ENCODE measurements at places on chromosomes 5 and 9.

DNA sequence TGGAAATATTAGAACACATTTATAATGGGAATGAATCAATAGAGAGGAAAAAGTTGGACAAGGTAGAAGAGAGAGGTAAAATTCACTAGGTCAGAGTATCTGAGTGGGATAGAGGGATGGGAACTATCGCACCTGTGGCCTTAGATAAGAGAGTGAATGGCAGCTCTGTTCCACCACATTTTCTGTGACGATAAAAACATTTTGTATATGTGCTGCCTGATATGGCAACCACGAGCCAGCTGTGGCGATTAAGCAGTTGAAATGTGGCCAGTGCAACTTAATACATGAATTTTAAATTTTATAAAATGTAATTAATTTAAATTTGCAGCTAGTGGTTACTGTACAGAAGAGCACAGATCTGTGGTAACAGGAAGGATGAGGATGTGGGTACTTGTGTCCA, 46.7 kb downstream of the ZNF354A start:
- DNase-seq: no peak

GRCh38 chr5:94326586-94326985, 291.8 kb downstream of the KIAA0825 start:
- no peak for DNase-seq

GRCh38 chr5:42641336-42642005, 115.1 kb upstream of the CCDC152 start:
- no peak for DNase-seq

DNA sequence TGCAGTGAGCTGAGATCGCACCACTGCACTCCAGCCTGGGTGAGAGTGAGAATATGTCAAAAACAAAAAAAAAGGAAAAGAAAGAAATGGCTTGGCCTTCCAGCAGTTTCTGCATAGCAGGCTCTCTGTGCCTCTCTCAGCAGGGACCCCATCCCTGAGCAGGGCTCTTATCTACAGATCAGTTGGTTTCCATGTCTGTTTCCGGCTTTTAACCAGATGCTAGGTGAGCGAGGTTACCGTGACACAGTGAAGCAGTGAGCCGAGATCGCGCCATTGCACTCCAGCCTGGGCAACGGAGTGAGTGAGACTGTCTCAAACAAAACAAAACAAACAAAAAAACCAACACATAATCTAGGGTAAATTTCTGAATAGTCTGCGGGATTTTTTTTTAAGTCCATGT, 51.4 kb downstream of the COL5A1 start:
- peak; percentile 24 for DNase-seq

DNA sequence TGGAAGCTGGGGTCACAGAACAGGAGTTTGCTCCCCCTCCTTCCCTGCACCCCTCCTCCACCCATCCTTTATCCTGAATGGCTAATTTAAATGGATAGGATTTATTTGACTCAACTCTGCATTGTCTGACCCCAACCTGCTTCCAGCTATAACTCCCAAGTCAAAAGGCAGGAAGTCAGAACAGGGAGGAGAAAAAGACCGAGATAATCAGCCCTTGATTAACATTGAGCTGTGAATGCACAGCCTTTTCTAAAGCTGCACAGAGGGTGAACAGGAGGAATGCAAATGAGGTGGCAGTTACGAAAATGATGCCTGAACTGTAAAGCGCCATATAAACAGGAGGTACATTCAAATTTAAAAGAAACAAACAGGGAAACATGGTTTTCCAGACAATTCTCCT, 152.8 kb downstream of the SPOCK1 start:
- no peak for DNase-seq

DNA sequence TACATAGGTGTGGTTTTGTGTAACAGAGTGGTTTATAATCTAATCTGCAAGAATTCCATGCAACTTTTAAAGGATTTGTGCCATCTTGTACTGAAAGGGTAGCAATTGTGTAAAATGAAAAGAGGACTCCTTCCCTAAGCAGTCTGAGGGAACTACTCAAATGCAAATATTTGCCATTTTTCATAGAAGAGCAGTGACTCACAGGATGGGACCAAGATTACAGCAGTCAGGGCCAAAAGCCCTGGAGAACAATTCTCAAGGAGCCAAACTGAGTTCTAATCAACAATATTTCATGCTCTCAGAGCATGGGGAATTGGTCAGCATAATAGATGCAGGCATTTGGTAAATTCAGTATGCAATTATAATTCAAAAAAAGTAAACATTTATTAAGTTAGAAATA, 495.8 kb downstream of the CHSY3 start:
- DNase-seq: no peak

DNA sequence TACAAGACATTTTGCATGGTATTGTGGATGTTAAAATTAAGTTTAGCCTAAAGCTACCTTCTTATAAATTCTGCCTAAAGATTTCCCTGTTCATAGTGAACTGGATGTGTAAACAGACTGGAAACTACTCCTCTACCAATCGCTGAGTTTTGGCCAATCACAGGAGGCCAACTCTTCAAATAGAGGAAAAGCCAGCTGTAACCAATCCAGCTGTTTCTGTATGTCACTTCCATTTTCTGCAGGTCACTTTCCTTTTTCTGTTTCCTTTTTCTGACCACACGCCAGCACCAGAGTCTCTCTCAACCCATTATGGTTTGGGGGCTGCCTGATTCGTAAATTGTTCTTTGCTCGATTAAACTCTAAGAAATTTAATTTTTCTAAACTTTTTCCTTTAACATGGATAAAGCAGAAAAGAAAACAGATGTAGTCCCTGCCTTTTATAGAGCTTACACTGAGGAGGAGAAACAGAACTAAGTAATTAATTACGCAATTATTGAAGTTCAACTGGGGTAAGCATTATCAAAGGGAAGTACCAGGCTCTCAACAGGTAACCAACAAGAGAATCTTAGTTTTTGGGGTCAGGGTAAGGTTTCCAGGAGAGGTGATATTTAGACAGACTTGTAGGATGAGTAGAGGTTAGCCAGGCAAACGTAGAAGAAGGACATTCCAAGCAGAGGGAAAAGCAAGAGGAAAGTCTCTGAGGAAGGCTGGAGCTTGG, 27.7 kb downstream of the RANBP3L start:
- no peak for DNase-seq

DNA sequence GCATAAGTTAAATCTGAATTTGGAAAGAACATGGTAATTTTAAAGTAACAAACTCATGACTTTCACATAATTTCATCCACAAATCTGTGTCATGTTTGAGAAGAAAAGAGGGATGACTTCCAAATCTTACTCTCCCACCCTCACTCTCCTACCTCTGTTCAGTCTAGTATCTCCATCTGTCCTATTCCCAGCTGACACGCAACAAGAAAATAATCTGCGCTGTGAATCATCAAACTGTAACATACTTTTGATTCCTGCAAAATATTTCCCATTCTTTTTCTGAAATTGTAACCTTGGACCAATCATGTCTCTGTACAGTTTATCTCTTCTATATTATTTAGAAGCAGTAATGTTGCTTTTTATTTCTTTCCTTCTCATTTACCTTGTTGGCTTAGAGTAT, 91.4 kb downstream of the SLC12A2 start:
- no peak for DNase-seq

DNA sequence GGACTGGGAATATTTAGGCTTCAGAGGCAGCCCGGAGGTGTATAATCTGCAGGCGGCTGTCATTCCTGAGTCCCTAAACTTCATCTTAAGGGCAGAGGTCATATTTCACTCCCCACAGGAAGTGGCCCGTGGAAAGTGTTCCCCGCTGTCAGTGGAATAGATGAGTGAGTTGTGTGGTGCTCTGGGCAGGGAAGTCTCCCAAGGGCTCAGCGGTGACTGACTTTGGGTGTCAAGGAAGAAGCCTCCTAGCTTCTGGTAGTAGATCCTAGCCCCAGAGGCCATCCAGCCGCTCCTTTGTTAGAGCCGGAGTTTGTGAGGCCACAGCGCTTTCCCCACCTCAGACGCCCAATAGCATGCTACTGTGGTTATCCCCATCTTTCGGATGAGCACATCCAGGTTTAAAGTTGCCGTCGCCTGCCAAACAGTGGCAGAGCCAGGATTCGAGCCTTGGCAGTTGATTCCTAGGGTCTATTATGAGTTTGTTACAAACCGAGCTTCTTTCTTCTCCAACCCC, 38.9 kb upstream of the TIFAB start:
- no peak for DNase-seq

GRCh38 chr5:58362135-58362534, 97.8 kb downstream of the PLK2 start:
- no peak for DNase-seq

- no peak for DNase-seq
These were observed 301.4 kb upstream of the DAP start for GRCh38 chr5:11062397-11062796.

GRCh38 chr9:84061613-84062193, 81.1 kb downstream of the RMI1 start:
- no peak for DNase-seq

GRCh38 chr9:33180526-33181184, 13.5 kb upstream of the B4GALT1 start:
- no peak for DNase-seq

- DNase-seq: no peak
These were observed 123.5 kb upstream of the ACOT12 start for GRCh38 chr5:81517462-81517861.

- no peak for DNase-seq
These were observed 1.4 kb downstream of the HDHD3 start for GRCh38 chr9:113375057-113376023.
